Mesangial cell (primary cell): ENCODE measurements at places on chromosomes 3 and 15. TPM values are rescaled to one million over a fixed set of nuclear protein-coding genes. Genes with fewer than 3 reads are reported as not detected.

The SKOR1 gene
- total RNA-seq, result 0.25 TPM in 1 of 2 replicates, not detected in the other

The CRABP1 gene
- not detected in 2 replicates for total RNA-seq

The HDC gene
- total RNA-seq, result not detected in 2 replicates

The NOX5 gene
- total RNA-seq, result 0.16 and 1.1 TPM in 2 replicates

The PLSCR5 gene
- not detected in 2 replicates for total RNA-seq

The SCG5 gene
- total RNA-seq, result 17.3 and 58.6 TPM in 2 replicates

The SMCO1 gene
- not detected in 2 replicates for total RNA-seq

The SLC22A14 gene
- total RNA-seq, result 0.16 and 0.25 TPM in 2 replicates

The SNX4 gene
- total RNA-seq, result 19.9 and 21.7 TPM in 2 replicates

The IL17RB gene
- total RNA-seq, result 0.49 and 0.63 TPM in 2 replicates

The CMC1 gene
- total RNA-seq, result 6.7 and 14.3 TPM in 2 replicates
